ELF-1 (cell line): ENCODE measurements at places on chromosomes 2 and 18.

DNA sequence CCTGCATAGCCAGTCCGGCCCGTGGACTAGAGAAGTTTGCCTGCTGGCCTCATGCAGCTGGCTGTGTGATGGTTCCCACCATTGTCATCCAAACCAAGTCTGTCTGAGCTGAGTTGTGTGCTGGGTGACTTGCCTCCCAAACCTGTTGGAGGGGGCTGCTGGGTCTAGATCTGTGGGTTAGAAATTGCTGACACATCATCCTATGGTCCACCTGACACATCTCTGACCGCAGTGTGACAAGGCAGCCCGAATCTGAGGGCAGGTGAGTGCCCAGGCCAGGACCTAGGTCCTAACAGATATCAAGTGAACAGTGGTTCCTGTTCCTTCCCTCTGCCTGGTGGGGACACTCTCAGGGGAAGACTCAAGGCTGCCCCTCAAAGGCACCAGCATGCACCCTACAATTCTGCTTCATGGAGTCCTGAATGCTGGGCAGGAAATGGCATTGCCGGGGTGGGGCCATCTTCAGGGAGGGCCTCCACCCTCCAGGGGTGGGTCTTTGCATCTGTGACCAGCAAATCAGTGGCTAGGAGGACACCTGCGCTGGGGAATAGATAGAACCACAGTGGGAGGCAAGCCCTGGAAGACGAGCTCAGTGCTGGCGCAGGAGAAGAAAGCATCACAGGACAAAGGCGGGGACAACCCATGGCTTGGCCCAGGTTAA lies 117.9 kb upstream of the ID2 start:
- no peak for DNase-seq

DNA sequence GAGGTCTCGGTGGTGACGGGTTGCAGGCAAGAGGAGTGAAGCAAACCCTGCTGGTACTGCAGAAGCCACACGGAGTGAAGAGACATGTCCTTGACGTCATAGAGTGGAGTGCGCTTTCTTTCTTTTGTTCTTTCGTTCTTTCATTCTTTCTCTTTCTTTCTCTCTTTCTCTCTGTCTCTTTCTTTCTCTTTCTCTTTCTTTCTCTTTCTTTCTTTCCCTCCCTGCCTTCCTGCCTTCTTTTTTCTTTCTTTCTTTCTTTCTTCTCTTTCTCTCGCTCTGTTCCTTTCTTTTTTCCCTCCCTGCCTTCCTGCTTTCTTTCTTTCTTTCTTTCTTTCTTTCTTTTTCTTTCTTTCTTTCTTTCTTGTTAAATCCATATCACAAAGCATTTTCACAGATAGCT lies 39.2 kb downstream of the LRRFIP1 start:
- no peak for DNase-seq

GRCh38 chr2:379778-380177 lies 91.9 kb upstream of the ALKAL2 start:
- no peak for DNase-seq

DNA sequence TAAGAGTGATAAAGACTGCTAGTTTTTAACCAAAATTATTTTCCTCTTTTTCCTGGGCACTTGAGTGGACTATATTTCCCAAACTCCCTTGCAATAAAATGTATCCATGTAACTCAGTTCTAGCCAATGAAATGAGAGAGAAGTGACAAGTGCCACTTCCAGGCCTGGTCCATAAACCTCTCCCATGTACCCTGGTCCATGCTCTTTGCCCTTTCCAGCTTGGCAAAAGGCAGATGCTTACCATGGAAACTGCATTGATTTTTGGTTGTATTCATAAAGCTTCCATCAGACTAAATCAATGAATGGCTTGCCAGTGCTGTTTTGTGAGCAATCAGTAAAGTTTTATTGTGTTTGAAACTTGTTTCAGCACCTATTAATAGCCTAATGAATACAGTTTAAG lies 229.3 kb downstream of the TNS1 start:
- DNase-seq = no peak

GRCh38 chr2:58739033-58739432 lies 497.9 kb upstream of the FANCL start:
- no peak for DNase-seq

DNA sequence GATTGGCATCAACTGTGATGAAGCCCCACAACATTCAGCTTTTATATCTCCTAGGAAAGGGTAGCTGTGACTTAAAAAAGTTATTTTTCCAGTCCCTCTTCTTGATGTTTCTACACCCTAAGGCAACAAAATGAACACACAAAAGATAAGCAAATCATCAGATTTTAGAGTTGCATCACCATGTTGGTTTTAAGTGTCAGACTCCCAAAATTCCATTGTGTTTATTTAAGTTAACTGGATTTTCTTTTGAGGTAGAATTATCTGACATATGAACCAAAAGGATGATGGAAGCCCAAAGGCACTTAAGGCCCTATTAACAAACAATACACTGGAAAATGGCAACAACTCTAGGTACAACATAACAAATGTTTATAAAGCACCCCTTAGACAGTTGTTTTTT lies 261.7 kb upstream of the SLC39A10 start:
- no peak for DNase-seq

GRCh38 chr2:62194558-62195420 lies 1.1 kb upstream of the B3GNT2 start:
- DNase-seq = peak; percentile 56

- DNase-seq = no peak
These were observed 567.8 kb upstream of the KLHL29 start for GRCh38 chr2:22817197-22817596.

DNA sequence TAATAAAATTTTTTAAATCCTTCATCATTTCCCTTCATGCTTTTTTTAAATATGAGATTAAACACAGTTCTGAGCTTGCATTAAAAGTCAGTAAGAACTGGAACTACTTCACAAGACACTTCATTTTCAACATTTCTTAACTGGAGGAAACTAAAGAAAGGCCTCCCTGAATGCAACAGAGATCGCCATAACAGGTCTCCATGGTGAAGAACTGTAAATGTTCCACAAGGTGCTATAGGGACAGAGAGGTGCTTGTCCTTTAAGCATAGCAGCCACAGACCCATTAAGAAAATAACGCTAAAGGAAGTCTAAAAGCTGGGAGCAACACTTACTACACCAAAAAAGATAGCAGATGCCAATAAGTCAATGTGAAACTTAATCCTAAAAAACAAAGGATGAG lies 8.5 kb downstream of the STAM2 start:
- no peak for DNase-seq

GRCh38 chr2:74735009-74735408 lies 81.0 kb downstream of the SEMA4F start:
- DNase-seq = no peak

- no peak for DNase-seq
These were observed 834.9 kb upstream of the SALL3 start for GRCh38 chr18:78144669-78145068.

- no peak for DNase-seq
These were observed 96.8 kb downstream of the STPG4 start for GRCh38 chr2:47058003-47058931.

- no peak for DNase-seq
These were observed 200.8 kb upstream of the SLC35G4 start for GRCh38 chr18:11408555-11409065.

- DNase-seq = no peak
These were observed 422.7 kb downstream of the FBXO15 start for GRCh38 chr18:73724958-73725357.

- DNase-seq = no peak
These were observed 1923.6 kb upstream of the PIK3C3 start for GRCh38 chr18:40031435-40031834.

GRCh38 chr2:238498691-238499295 lies 72.1 kb downstream of the ASB1 start:
- no peak for DNase-seq

GRCh38 chr2:30765191-30765590 lies 42.1 kb downstream of the CAPN13 start:
- no peak for DNase-seq

DNA sequence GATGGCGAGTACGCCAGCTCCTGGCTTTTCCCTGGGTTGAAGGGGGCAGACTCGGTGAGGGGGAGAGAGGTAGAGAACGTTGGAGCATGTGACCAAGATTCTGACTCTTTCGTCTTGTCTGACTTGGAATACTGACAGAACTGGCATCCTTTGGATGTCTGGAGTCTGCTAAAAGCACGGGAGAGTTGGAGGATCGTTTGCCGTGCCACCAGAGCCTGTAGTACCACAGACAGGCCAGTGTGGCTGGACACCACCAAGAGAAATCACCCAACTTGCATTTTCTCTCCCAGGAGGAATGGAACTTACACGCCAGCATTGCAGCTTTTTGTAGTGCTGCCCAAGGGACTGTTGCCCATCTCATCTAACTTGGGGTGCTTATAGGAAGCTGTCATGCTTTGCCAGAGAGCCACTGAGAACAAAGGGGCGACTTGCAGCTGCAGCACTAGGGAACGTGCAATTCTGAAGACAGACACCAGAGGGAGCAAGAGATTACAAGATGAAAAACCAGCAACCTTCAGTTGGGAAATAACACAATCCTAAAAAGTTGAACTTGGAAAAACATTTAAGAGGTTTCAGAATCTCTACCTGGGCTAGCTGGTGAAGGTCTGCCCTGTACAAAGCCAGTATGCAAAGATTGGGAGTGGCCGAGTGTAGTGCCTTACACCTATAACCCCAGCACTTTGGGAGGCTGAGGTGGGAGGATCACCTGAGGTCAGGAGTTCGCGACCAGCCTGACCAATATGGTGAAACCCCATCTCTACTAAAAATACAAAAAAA lies 24.1 kb downstream of the PSMG2 start:
- peak; percentile 78 for DNase-seq

DNA sequence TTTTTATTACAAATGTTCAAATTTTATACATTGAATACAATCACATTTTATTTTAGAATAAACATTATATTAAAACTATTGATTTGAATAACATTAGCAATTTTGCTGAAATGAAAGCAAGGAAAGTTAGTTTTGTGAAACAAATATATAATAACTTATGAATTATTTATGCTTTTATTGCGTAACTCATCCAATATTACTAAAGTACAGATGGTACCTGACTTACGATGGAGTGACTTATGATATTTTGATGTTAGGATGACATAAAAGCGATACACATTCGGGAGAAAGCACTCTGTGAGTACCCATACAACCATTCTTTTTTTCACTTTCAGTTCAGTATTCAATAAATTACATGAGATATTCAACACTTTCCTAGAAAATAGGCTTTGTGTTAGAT lies 26.5 kb downstream of the GPR39 start:
- DNase-seq = no peak

DNA sequence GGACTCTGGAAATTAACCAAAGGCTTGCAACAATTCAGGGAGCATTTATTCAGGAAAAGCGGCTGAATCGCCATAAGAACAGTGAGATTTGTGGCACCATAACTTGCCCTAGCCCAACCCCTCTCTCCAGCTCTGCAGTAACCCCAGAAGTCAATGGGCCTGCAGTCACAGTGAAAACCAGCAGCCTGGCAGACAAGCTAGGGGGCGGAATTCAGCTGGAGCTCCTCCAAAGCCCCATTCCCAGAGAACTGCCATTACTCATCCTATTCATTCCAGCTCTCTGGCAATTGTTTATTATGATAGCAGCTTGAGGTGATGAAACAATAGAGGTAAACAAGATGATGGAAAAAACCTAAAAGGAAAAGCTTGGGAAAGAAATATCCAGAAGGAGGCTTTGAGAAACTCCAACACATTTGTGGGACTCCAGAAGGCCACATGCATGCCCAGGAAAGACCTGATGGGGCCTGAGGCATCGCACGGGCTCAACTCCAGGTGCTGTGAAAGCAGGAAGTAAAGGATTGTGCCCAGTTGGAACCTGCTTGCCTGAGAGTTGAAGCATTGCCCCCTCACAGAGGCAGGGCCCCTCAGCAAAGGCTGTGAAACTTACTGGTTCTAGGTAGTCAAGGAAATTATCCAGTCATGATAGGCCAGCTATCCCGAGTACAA lies 126.7 kb downstream of the TWIST2 start:
- peak; percentile 33 for DNase-seq

DNA sequence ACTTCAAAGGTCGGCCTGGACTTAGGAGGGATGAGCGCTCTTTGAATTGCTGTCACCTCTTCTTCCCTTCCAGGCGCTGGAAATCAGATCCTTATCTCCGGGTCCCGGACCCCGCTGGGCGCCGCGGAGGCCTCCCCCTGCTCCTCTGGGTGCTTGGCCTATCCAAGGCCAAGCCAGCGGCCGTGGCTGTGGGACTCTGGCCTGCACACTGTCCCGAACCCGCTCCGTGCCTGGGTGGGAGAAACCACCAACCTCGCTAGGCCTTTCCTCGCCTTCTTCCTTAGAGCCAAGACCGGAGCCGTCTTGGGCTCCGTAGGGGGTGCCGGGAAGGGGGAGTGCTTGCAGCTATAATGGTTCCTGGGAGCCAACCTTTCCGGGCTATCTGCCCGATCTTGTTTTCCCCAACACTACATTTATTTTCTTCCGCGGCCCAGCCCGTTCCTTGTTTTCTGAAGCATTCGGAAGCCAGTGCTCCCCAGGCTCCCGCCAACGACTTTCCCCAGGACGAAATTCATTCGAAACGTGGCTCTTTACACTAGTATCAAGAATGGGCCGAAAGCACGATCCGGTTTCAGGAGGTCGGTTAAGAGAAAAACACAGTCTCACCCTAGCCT lies 2.4 kb downstream of the OSR1 start:
- peak; percentile 40 for DNase-seq

GRCh38 chr2:55943466-55943865 lies 19.9 kb upstream of the EFEMP1 start:
- no peak for DNase-seq

GRCh38 chr2:10190255-10190654 lies 67.7 kb downstream of the RRM2 start:
- no peak for DNase-seq

DNA sequence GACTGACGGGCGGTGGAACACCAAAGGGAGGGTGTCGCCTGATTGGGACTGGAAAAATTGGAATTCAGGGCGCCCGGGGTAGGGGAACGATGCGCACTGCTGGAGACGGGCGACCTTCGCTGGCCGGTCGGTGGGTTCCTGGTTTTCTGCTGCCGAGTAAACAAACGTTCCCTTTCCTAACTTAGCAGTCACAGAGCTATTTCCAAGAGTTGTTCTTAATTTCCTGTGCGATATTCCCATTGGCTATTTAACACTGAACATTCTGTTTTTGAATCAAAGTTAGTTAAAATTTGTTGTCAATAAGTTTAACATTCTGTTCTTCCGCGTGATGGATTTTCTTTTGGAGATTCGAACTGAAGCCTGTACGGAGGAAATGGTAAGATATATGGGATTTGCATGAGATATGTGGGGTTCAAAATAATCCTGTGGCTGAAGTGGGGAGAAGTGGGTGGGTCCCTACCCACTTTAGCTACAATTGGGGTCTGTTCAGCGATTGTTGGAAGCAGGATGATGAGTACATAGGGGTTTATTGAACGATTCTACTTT lies 862 bp downstream of the C18orf54 start:
- DNase-seq = no peak

- DNase-seq = no peak
These were observed 36.4 kb downstream of the EMILIN2 start for GRCh38 chr18:2883076-2883735.

DNA sequence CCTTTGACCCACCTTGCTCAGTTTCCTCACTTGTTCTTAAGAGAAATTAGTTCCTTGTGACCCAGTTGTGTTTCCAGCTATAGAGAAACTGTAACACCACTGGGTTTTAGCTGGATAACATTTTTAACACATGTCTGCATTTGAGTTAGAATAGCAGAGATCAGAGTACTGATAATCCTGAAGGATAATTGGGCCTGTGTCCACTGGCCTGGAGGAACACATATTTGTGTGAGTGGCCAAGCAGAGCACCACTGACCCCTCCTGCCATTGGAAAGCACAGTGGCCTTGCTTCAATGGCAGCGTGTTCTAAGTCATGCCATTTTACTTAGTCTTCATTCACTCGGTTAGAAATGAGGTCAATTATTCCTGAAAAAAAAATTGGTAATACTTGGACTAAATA lies 42.6 kb downstream of the PKP4 start:
- no peak for DNase-seq
